Activated T-helper 1 cell treated with anti-CD3 and anti-CD28 coated beads, Interleukin-12 subunit alpha, Interleukin-12 subunit beta, Interleukin-2, Interleukin-4 antibody, amounts not matched to agents 30 ng/mL and 10 ng/mL and 1 ng/mL, durations not matched to agents 14 hours and 24 hours and 36 hours (primary cell): ENCODE measurements at places on chromosomes 16 and 17. TPM values are rescaled to one million over a fixed set of nuclear protein-coding genes. Genes with fewer than 3 reads are reported as not detected.

DNA sequence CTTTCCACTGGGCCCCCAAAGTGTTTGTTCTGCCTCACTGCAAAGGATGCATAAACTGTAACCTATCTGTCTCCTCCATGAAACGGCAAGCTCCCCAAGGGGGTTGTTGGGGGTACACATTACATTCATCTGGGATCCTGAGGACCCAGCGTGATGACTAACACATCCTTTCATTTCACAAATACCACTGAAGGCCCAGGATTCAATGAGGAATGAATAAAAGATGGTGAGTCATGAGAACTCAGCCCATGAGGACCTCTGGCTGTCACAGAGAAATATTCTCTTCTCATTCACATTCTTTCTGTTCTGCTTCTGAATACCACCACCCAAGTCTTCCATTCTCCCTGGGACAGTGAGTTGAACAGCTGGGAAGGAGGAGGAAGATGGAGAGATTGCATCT is 149.8 kb downstream of the RBFOX3 start:
- H3K4me1 ChIP-seq: no peaks in the 10 kb centered on the region
- no peak overlapping the region for H3K27ac ChIP-seq
- H3K27me3 ChIP-seq: no peaks in the 10 kb centered on the region
- no peak for DNase-seq
- no peak overlapping the region for H3K4me3 ChIP-seq
- H3K36me3 ChIP-seq: no peaks in the 10 kb centered on the region

Gene MYH2
- not detected in 2 replicates for total RNA-seq

DNA sequence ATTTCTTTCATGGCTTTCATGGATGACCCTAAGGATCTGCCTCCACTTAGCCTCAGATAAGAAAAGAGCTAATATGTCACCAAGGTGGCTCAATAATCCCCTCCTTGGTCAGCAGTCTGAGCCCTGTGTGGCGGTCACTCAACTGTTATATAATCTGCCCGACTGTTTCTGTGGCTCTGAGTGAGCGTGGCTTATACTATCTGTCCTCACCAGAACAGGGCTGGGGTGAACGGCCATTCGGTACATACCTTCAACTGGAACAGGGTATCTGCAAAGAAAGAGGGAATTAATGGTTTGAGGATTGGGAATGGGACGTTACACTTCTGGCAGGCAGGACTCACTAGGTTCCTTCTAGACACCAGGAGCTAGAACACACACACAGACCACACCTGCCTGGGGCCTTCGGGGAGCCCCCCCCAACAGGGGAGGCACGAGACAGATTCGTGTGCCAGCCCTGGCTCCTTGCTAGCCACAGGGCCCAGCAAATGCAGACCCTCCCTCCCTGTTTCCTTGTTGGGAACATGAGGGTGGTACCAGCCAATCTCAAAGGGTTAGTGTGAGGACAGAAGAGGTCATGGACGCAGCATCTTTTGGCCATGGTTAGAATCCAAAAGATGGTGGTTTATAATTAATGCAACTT is 3.7 kb downstream of the CHMP1A start:
- no peak overlapping the region for H3K27ac ChIP-seq
- DNase-seq: no peak
- peaks cover 33% of the 10 kb centered on the region for H3K4me1 ChIP-seq
- peak overlapping the region; percentile 61 for H3K4me3 ChIP-seq
- H3K27me3 ChIP-seq: no peaks in the 10 kb centered on the region

Gene UTS2R
- total RNA-seq: 0.20 TPM in 1 of 2 replicates, not detected in the other

- peaks cover 16% of the 10 kb centered on the region for H3K27me3 ChIP-seq
- no peaks in the 10 kb centered on the region for H3K4me1 ChIP-seq
Observed at GRCh38 chr16:87057951-87058560, 259.1 kb downstream of the C16orf95 start.

Gene ITGAL
- total RNA-seq: 259 and 287 TPM in 2 replicates

Gene KCNH6
- total RNA-seq: not detected in 2 replicates

GRCh38 chr17:3025421-3026124 is 37.8 kb downstream of the OR1D5 start:
- no peak overlapping the region for H3K27ac ChIP-seq
- no peaks in the 10 kb centered on the region for H3K4me1 ChIP-seq
- no peak for DNase-seq
- H3K27me3 ChIP-seq: no peaks in the 10 kb centered on the region
- no peak overlapping the region for H3K4me3 ChIP-seq

Gene KRT40
- not detected in 2 replicates for total RNA-seq

DNA sequence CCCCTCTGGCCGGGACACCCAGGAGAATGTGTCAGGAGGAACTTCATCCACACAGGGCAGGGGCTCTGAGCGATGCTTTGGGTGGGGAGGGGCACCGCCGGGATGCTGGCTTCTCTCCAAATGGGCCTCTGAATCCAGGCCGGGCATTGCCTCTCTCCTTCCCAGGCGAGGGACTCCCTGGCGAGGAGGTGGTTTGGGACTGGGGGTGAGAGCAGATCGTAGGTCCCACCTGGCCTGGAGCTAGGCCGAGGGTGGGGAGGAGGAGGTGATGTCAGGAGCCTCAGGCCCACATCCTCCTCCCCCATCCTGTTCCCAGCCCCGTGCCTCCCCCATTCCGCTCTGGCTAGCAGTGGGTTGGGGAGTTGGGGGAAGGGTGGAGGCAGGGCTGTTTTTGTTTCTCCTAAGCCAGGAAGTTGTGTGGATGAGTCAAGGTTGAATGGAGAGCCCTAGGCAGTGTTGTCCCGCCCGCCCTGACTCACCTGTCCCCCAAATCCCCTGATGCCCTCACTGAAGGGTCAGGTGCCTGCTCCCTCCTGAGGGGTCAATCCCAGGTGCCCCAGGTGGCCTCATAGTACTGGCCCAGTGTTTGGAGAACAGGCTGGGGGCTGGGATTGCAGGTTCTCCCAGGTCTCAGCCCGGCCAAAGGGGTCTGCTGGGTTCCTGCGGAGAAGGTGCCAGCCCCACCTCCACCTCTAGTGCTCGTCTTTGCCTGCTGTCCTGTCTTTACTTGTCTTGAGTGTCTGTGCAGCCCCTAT is 2.8 kb downstream of the GRB7 start:
- peak overlapping the region; percentile 47 for H3K4me3 ChIP-seq
- DNase-seq: no peak
- no peak overlapping the region for H3K27ac ChIP-seq
- H3K4me1 ChIP-seq: peaks cover 33% of the 10 kb centered on the region

- no peak overlapping the region for H3K27ac ChIP-seq
- H3K27me3 ChIP-seq: peaks cover 11% of the 10 kb centered on the region
- DNase-seq: no peak
Observed at GRCh38 chr16:2985462-2985861, 5.2 kb upstream of the PKMYT1 start.
